ENCODE measurements at places on chromosomes 7 and 10.

DNA sequence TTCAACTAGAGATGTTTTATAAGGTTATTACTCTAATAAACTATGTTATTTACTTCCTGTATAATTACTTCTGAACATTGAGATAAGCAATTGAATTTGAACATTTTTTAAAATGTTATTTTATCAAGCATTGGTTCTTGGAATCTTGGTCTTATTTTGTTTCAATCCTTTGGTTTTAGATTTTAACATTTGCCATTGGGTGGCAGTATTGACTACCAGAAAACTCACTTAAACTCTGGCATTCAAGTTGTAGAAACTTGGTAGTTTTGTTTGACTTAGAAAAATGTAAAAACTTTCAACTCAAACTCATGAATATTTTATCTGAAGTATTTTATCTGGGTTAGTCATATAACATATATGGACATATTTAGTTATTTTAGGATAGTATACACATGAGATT is 48.1 kb downstream of the ATRNL1 start:
- DNase-seq: no peak

GRCh38 chr7:76371396-76371795 is 12.6 kb upstream of the YWHAG start:
- DNase-seq: no peak

DNA sequence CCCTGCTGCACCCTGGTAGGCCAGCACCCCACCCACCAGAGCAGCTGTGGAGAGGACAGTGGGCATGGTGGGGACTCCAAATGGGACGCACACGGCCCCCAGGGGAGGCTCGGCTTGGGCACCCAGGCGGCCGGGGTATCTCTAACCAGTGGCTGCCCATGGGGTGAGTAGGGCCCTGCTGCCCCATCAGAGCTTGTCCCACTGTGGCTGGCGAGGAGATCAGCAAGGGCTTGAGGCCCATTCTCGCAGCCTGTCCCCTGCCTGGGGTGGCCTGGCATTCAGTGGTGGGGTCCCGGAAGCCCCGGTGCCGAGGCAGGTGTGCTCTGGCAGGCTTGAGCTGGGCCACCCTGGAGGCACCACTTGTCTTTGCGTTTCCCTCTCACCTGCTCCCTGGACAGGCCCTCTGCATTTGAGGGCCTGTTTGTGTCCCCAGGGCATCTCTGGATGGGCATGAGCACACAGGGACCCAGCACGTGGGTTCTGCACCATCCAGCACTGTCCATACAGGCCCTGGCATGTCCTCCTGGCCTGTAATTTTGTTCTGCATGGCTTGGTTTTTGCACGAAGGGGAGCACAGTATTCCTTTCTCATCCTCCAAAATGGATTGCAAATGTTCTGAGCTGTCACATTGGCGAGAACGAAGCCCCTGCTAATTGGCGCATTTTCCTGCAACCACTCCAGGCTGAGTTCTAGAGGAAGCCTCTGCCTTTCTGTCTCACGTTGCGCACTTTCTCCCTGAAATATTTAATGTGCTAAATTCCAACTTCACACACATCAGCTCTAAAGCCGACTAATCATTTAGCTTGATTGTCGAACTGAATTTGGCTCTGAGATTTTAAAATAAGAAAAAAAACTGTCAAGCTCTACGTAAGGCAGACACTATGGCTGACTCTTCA is 27.2 kb downstream of the PWWP2B start:
- no peak for DNase-seq

GRCh38 chr7:138838166-138838565 is 40.2 kb upstream of the ATP6V0A4 start:
- DNase-seq: no peak

DNA sequence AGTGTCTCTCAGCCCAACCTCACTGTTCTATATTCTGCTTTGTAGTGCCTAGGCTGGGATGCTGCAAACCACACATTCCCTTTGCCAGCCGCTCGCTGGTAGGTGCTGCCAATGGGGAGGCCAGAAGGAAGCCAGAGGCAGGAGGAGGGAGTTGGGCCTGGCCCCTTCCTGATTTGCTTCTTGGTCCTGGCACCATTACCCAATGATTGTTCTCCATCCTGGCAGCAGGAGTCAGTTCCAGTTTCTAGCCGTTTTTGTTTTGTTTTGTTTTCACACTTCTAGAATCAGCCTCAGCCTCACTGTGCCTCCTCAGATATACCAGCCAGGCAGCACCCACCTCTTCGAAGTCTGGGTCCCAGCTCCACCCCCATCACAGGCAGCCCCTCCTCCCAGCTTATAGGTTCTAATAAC is 27.4 kb upstream of the LOXL4 start:
- no peak for DNase-seq

GRCh38 chr7:35355199-35355598 is 101.3 kb upstream of the TBX20 start:
- DNase-seq: no peak

- no peak for DNase-seq
These were observed 530.2 kb upstream of the FZD8 start for GRCh38 chr10:36171953-36172940.

DNA sequence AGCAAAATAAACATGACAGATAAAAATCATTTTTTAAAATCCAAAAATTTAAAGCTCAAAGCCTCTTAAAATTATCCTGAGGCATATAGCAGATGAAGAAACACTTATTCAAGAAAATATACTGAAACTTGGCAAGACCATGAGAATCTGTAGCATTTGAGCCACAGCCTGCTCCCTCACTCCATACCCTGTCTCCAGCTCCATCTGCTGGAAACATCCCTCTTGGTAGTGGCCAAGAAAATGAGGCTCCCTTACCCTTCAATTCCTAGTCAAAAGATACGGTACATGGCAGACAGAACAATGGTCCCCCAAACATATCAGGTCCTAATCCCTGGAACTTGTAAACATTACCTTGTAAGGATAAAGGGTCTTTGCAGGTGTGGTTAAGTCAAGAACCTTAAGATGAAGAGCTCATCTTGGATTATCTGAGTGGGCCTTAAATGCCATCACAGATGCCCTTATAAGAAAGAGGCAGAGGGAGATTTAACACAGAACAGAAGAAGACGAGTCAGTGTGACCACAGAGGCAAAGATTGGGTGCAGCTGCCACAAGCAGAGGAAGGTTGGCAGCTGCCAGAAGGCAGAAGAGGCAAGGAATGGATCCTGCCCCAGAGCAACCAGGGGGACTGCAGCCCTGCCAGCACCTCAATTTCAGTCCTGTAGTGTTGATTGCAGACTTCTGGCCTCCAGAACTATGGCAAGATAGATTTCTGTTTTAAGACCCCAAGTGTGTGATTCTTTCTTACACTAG is 149.4 kb downstream of the ZNF248 start:
- no peak for DNase-seq

GRCh38 chr7:16365177-16365576 is 56.2 kb downstream of the CRPPA start:
- no peak for DNase-seq

DNA sequence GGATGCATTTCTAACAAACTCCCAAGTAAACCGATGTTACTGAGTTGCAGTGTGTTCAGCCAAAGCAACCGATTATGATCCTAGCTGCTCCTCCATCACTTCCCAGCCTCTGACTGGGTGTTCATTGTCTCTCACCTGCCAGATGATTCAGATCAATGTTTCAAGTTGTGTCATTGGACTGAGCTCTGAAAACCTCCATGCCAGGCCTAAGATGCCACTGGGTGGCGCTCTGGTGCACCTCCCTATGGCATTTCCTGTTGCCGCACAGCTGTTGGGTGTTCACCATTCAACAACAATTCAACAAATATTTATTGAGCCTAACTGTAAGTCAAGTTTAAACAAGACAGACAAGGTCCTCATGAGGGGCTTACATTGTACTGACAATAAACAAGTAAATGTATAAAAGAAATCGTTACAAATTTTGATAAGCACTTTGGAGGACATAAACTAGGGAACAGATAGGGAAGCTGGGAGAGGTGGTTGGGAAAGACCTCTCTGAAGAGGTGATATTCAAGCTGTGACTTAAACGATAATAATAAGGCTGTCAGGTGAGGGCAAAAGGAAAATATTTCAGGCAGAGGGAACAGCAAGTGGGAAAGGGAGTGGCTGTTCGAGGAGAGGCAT is 22.8 kb downstream of the RGR start:
- DNase-seq: no peak

- no peak for DNase-seq
These were observed 69.6 kb upstream of the RAPGEF5 start for GRCh38 chr7:22426463-22427094.

DNA sequence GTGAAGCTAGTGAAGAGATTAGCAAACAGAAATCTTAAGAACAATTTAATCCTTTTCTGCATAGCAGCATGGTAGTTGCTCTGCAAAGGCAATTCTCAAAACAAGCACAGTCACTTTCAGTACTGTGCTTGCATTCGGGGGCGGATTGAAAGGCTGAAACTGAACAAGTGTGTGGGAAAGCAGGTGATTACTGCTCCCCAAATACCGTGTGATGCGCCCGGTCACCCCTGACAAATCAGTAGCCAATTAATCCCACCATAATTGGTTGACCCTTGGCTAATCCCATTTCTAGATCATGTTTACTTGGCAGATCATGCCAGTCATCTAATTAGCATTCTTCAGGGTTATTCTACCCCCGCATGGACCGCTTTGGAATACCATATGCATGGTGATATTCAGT is 76.5 kb upstream of the ADRB1 start:
- DNase-seq: no peak

GRCh38 chr7:4709187-4709586 is 27.1 kb downstream of the FOXK1 start:
- no peak for DNase-seq

DNA sequence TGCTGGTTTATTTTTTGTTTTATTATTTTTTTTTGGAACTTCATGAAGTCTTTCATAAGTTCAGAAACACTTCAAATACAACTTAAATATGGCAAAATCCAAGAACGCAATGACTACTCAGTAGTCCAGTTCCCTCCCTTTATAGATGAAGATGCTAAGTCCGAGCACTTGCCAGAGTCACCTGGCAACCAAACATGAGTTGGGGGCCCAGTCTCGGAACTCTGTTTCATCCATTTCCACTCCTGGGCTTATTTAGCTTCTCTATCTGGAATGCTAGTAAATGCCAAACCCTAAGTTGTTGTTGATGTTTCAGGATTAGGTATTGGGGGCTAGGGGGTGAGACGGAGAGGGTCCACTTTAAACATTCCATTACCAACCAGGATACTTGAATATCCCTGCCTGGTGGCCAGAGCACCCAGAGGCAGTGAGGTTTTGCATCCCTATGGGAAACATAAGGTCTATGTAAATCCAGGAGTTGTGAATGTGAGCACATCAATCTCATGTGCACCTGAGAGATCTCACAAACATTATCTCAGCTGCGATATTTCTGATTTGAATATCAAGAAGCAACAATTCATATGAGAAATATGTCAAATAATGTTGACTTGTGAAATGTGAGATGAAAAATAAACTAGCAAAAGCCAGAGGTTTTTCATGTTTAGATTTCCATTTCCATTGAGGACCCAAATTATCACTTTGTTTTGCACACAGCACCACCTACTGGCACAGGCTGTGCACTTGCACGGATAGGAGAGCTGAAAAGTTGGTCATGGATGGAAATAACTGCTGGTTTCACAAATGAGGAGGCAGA is 129.3 kb downstream of the PKD1L1 start:
- DNase-seq: peak; percentile 57

DNA sequence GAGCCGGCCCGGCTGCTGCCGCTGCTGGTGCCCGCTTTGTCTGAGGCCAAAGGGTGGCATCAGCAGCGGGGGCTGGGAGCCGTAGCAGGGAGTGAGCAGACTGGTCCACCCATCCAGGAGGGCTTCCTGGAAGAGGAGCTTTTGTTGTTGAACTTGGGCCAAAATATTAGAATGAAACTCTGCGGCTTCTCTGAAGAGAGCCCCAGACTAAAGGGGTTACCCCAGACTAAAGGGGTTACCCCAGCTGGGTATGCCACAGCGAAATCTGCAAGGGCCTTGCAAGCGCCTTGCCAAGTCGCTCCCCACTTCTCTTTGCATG is 154.7 kb upstream of the ZMIZ1 start:
- no peak for DNase-seq

GRCh38 chr7:44309271-44310091 is 15.9 kb downstream of the CAMK2B start:
- DNase-seq: no peak

- no peak for DNase-seq
These were observed 18.4 kb upstream of the MAP3K8 start for GRCh38 chr10:30415593-30415992.

GRCh38 chr7:86930554-86931307 is 128.7 kb downstream of the ELAPOR2 start:
- no peak for DNase-seq

DNA sequence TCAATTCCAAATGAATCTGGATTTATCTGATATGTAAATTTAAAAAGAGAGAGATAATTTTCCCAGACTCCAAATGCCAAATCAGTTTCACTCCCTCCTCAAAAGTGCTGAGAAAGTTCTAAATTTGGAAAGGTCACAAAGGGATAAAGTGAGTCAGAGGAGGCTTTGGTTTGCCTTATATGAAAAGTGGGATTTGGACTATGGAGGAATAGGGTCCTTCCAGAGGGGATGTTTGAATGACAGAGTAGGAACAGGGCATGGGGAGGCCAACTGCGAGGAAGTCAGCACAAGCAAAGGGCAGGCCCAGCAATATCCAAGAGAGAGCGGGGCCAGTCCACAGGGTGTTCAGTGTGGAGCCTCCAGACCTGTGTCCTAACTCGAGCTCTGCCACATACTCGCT is 9.8 kb upstream of the FAS start:
- DNase-seq: no peak

GRCh38 chr10:126618466-126618865 is 52.0 kb downstream of the C10orf90 start:
- no peak for DNase-seq

- DNase-seq: no peak
These were observed 29.5 kb upstream of the ARHGAP22 start for GRCh38 chr10:48634198-48634983.

GRCh38 chr7:144812379-144813283 is 23.2 kb downstream of the TPK1 start:
- DNase-seq: peak; percentile 31

DNA sequence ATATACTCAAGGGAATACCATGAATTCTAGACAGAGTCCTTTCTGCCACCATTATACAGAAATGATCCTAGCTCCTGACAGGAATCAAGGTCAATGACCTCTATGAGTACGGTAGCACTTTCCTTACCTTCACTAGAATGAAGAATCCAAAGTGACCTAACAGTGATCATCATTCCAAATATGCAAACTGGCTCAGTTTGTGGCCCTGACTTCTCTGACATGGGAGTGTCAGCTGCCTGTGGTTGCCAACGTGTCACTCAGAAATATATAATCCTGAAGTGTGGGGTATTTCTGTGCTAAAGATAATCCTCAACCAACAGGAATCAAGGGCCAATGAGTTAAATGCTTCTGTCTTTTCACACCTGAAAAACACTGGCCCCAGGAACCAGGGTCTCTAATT is 45.7 kb downstream of the COPG2 start:
- DNase-seq: no peak

- DNase-seq: no peak
These were observed 157.7 kb downstream of the MTERF1 start for GRCh38 chr7:91722831-91723230.

Measured in GM19239 (cell line).